Activated T-helper 17 cell treated with anti-CD3 and anti-CD28 coated beads, Interleukin-2, amount 50 U/mL, for 72 hours (primary cell): ENCODE measurements at places on chromosomes 3 and 15. TPM values are rescaled to one million over a fixed set of nuclear protein-coding genes. Genes with fewer than 3 reads are reported as not detected.

Gene FBLN2
- 0.19 TPM for total RNA-seq

Gene NKIRAS1
- total RNA-seq, result 5.1 TPM

Gene SCAANT1
- 2.4 TPM for total RNA-seq

Gene SHF
- total RNA-seq, result 2.7 TPM

Gene GXYLT2
- not detected for total RNA-seq

Gene PRR20G
- not detected for total RNA-seq

Gene ARL8B
- 60.9 TPM for total RNA-seq

Gene TRH
- total RNA-seq, result not detected

Gene CACNA2D3
- not detected for total RNA-seq
